ENCODE measurements at places on chromosomes 5 and 9. TPM values are rescaled to one million over a fixed set of nuclear protein-coding genes. Genes with fewer than 3 reads are reported as not detected.

DNA sequence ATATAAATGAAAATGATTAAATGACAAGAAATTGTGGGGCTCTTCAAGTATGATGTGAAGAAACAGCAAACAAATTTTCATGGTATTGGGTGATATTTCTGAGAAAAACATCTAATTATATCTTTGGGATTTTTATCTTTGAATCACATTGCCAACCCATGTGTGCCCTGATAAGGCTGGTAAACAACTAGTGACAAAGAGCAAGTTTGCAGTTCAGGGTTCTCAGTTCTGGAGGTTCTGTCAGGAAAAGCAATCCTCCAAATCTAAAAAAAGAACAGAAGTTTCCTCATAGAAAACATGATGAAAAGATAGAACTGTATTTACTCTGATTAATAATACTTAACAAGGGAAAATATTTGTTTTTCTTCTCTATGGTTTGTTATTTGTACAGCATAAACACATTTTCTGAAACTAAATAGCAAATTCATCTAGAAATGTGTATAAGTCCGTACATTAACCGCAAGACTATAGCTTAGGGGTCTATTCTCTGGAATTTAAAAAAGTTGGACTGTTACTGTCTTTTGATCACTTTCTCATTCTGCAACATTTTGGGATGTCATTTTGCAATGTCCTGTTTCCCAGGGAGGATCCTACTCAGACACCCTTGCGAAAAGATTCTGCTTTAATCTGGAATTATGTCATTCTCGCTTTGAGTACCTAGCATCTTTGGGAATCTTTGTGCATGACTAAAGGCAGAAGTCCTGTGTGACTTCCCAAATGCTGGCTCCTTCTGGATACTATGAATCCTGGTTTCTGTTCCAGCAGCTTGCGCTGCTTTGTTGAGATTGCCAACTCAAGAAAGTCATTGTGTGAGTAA, 308.5 kb downstream of the ADGRV1 start:
- ATAC-seq, result no peak

GRCh38 chr5:120159155-120159554, 304.9 kb upstream of the PRR16 start:
- no peak for ATAC-seq

- peak; percentile 79 for ATAC-seq
Observed at GRCh38 chr9:91349115-91349555, 12.6 kb downstream of the AUH start.

- ATAC-seq, result no peak
Observed at GRCh38 chr9:82410306-82410705, 421.7 kb downstream of the SPATA31D1 start.

DNA sequence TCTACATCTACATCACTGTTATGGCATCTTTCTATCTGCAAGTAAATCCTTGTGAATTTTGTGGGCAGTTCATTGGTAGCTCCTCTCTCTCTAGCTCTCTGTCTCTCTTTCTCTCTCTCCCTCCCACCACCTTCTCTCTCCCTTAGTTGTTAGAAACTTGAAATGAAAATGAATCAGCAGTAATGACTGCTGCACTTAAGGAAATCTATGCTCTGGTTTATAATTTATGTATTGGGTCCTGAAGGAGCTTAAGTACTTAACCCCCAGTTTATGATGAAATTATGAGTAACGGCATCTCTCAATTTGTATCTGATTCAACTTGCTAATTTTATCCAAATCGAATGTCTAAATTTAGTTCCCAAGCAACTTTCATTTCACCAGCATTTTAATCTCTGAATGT, 52.0 kb upstream of the PTGER4 start:
- peak; percentile 74 for ATAC-seq

DNA sequence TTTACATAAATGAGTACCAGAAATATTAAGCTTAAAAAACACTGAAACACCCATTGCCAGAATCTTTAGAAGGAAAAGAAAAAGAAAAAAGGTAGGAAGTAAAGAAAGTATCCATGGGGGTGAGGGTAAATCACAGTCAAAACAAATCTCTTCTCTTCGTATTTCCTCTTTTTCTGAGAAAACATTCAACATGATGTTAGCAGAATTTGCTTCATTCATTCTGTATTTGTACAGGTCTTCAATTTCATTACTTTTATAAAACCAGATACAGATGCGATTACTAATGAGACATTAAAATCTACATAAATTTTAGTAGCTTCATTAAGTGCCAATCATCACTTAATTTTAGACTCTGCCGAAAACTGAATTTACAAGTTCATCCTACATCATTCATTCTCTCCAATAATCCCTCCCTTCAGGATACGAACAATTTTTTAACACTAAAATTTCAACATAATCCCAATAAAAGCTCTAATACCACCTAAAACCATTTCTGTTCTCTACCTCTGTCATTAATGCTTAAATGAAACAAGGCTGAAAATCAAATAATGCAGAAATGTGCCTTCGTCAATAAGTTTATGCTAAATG, 7.0 kb downstream of the NR3C1 start:
- peak; percentile 30 for ATAC-seq

DNA sequence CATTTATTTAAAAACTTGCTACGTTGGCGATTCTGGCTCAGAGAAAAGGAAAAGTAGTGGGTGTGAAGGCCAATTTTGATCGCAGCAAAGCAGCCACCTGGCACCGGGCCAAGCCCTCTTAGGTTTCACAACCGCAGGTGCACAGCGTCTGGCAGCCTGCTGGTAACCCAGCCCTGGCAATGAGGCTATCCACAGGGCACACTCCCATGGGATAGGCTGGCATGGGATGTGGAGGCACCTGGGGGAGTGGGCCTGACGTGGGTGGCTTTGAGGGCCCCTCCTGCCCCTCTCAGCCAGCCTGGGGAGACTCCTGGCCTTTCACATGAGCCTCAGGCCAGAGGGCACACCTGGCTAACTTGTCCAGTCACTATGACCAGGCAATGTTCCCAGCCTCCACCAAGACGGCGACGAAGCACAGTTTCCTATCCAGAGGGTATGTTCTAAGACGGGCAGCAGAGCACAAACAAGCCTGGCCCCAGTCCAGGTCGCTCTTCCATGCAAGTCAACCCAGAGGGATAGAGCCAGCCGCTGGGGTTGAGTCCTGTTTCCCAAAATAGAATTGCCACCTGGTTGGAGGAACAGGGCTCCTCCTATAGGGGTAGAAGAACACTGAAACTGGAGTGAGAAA, 19.0 kb downstream of the CMBL start:
- no peak for ATAC-seq

GRCh38 chr9:130467316-130467715, 22.6 kb downstream of the ASS1 start:
- ATAC-seq, result no peak

DNA sequence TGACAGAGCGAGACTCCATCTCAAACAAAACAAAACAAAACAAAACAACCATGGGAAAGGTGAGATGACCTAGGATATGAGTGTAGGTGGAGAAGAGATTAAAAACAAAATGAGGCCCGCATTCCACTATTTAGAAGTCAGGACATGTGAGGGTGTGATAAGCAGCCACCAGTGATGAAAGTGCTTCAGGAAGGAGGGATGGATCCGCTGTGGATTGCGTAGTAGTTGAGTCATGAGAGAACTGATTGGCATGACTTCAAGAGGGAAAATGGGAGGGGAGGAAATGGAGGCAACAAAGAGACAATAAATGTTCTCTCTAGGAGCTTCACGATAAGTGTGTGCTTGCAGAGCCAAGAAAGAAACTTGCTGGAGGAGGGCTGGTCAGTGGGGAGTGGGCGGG, 367.6 kb downstream of the ARL15 start:
- no peak for ATAC-seq

- no peak for ATAC-seq
Observed at GRCh38 chr5:37166197-37166596, 83.0 kb downstream of the CPLANE1 start.

GRCh38 chr5:110852053-110852452, 113.2 kb downstream of the SLC25A46 start:
- ATAC-seq, result no peak

DNA sequence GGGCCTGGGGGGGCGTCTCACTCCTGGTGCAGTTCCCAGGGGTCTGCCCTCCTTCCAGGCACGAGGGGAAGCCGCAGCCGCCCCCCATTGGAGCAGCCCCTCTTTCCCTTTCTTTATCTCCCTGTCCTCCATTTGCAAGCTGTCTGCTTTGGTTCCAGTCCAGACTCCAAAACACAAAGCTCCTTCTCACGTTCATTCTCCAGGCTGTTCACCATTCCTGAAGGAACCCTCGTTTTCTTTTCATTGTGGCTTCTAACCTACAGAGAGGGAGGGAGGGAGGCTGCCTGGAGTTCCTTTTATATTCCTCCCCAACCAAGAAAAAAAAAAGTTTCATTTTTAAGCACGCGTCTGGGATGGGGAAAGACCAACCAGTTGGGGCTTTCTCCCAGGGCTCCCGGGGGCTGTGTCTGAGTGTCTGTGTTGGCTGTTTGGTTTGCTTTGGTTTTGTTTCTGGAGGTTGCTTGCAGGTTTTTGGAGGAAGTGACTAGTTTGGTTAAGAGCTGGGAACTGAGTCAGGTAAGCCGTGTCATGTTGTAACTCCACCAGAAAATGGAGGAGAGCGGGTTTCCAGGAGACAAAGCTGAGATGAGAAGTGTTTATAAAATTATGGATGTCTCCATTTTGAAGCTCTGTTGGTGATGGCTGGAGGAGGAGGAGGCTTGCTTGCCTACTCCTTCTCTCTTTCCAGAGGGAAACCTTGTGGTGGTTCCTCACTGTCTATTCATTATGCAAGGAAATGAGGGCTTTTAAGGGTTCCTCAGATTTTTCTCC, 1.6 kb downstream of the ZNF462 start:
- peak; percentile 19 for ATAC-seq

- ATAC-seq, result no peak
Observed at GRCh38 chr9:114021578-114021977, 56.5 kb downstream of the AMBP start.

DNA sequence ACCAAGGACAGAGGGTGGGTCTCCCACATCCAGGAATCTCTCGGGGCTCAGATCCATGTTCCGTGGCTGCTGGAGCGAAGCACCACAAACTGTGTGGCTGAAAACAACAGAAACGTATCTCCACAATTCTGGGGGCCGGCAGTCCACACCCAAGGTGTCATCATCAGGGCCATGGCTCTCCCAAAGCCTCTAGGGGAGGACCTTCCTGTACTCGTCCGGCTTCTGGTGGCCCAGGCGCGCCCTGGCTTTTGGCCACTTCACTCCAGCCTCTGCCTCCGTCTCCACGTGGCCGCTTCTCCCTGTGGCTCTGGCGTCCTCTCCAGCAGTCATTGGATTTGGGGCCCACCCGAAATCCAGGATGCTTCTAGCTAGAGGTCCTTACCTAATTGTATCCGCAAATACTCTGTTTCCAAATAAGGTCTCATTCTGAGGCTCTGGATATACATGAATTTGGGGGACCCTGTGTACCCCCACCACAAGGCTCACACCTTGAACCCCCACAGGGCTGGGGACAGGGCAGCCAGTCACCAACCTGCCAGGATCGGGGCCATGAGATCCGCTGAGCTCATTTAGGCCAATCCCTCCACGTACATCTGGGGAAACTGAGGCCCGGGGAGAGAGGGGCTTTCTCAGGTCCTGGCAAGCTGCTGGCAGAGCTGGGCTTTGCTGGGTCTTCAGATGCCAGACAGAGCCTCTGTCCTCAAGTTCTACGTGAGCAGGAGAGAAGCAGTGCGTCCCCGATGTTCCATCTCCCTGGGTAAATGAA, 158.2 kb downstream of the OLFM1 start:
- no peak for ATAC-seq

DNA sequence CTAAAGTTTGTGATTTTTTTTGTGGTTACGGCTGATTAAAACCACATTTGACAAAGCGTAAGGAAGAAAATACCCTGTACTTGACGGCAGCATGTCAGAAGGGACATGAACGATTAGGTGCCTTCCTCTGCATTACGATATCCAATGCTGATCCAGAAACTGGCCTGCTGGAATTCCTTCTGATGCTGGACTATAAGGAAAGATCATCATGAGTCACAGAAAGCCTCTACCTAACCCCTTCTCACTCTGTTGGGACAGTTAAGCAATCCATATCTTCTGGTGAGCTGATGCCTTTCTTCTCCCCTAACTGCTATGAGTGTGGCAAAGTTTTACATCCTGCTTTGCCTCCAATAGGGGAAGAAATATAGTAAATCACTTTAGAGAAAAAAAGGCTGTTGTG, 78.4 kb upstream of the PAPPA start:
- ATAC-seq, result no peak

GRCh38 chr5:56517011-56517416, 283.9 kb upstream of the ANKRD55 start:
- ATAC-seq, result no peak

DNA sequence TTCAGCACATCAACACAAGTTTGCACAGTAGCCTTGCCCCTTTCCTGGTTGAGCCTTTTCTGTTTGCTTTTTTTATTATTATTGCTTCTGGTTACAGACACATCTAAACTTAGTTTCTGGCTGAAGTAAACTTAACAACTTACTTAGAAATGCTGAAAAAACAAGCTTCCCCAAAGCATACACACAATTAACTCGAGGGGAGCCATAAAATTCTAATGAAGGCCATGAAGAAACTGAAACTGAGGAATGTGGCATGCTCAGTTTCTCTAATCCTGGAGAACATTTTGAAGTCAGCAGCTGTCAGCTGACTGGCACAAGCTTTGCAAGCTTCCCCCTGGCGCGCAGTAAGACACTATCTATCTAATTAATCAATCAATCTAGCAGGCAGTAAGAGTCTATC, 3.7 kb downstream of the MYO10 start:
- no peak for ATAC-seq

- no peak for ATAC-seq
Observed at GRCh38 chr9:109789971-109790370, 10.0 kb downstream of the PALM2AKAP2 start.

- ATAC-seq, result no peak
Observed at GRCh38 chr5:27571681-27572080, 533.3 kb upstream of the CDH9 start.

GRCh38 chr9:120369608-120370220, 210.3 kb downstream of the CDK5RAP2 start:
- ATAC-seq, result no peak

The IL5 gene
- total RNA-seq, result not detected

The C9orf50 gene
- total RNA-seq, result not detected

The SVEP1 gene
- 0.13 TPM for total RNA-seq

The TRMT10B gene
- total RNA-seq, result 13.1 TPM

The DMRT3 gene
- total RNA-seq, result not detected

The PPIP5K2 gene
- total RNA-seq, result 53.3 TPM

The NR5A1 gene
- not detected for total RNA-seq

The PTGR1 gene
- 5.5 TPM for total RNA-seq

The ACTBL2 gene
- not detected for total RNA-seq

The AIF1L gene
- total RNA-seq, result 1.5 TPM

The SLC46A2 gene
- total RNA-seq, result not detected

The EIF4E1B gene
- not detected for total RNA-seq

The MAP3K1 gene
- 29.1 TPM for total RNA-seq
